Stimulated activated CD4-positive, alpha-beta T cell treated with anti-CD3 and anti-CD28 coated beads, Interleukin-4, amount 100 ng/mL, for 4 hours (primary cell): ENCODE measurements at places on chromosomes 1 and 21.

DNA sequence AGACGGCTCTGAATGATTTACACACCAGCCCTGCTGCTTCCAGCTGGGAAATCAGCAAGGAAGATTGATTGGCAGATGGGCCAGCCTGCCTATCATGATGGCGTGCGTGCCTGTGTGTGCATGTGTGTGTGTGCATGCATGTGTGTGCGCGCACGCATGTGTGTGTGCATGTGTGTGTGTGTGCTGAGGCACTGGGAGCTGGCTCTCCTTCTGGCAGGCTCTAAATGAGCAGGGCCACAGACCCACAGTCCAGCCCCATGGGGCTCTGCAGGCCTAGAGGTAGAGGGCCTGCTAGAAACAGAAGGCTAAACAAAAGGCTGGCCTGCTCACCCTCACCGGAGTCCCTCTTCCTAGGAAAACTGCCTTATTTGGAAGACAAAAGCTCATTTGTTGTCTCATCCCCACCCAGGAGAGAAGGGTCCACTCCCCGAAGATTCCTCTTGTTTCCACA is 6.0 kb downstream of the KLHDC8A start:
- DNase-seq: no peak

DNA sequence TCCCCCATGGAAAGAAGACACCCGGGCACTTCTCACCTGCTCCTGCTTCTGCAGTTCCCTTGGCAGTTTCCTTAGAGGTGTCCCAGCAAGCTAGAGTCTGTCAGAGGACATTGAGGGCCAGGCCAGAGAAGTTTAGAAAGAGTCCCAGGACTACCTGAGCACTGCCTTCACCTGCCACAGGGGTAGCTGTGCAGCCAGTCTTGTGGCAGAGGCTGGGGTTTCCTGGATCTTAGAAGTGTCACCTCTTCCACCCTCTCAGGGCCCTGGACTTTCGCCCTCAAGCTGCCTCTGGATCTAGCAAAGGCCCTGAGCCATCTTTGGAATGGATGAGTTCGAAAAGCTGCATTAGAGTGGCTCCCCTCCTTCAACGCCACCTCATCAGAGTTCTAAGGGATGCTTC is 34.9 kb upstream of the BTG2 start:
- no peak for DNase-seq

- no peak for DNase-seq
Measured at GRCh38 chr1:9435153-9435636, 104.1 kb upstream of the SLC25A33 start.

DNA sequence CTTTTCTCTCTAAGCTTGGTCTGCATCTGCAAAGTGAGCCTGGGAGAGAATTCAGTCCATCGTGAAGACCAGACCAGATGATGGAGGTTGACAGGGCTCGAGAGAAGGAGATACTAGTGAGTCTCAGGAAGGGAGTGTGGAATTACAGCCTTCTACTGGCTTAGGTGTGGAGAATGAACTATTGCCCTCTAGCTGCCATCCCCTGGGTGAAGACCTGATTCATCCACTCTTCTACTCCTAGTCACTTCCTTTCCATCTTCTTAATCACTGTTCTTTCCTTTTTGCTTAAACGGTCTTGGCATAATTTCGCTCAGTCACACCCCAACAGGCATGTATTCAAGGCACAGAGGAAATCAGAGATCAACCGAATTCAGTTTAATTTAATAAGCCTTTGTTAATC is 34.0 kb upstream of the HSD17B7 start:
- no peak for DNase-seq

DNA sequence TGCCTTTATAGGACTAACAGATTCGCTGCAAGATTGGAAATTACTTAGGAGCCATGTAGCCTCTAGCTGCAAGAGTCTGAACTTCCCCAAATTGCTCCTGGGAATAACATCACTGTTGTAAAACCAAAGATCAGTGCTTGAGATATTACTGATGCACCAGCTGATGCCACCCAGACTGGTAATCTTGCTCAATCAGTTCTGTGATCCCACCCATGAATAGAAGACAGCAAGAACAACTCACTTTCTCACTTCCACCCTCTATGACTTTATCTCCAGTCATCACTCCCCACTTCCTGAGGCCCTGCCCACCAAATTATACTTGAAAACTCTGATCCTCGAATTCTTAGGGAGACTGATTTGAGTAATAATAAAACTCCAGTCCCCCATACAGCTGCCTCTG is 1011.1 kb downstream of the PLA2G4A start:
- DNase-seq: no peak

GRCh38 chr1:35043498-35043897 is 11.8 kb upstream of the ZMYM6 start:
- DNase-seq: no peak

DNA sequence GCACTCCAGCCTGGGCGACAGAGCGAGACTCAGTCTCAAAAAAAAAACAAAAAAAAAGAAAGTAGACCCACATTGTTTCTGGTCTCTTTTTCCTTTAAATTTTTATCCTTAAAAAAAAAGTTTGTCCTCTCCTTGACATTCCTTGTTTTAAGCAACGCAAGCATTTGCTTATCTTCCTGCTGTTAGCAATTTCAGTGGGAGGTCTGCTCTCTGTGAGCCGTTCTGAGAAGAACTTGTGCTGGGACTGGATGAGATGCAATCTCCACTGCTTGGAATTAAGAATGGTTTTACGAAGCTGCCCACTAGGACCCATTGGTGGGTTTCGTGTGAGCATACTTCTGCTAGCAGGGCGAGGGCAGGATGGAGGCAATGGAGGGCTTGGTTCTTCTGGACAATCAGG is 225.1 kb upstream of the TMEM51 start:
- no peak for DNase-seq

GRCh38 chr1:47030170-47030805 is 6.8 kb downstream of the CYP4X1 start:
- DNase-seq: no peak
